ENCODE measurements at places on chromosomes 6 and 20.

- DNase-seq, result no peak
These were observed 140.6 kb upstream of the SCGN start for GRCh38 chr6:25511376-25511775.

GRCh38 chr6:142671791-142672190, 273.2 kb downstream of the HIVEP2 start:
- DNase-seq, result no peak

GRCh38 chr6:46218457-46218856, 47.7 kb upstream of the ENPP5 start:
- DNase-seq, result no peak

- DNase-seq, result no peak
These were observed 38.9 kb upstream of the KCNB1 start for GRCh38 chr20:49521356-49521755.

- DNase-seq, result no peak
These were observed 499.1 kb upstream of the MAN1A1 start for GRCh38 chr6:119848696-119849095.

- no peak for DNase-seq
These were observed 31.2 kb downstream of the TTLL9 start for GRCh38 chr20:31901615-31902014.

DNA sequence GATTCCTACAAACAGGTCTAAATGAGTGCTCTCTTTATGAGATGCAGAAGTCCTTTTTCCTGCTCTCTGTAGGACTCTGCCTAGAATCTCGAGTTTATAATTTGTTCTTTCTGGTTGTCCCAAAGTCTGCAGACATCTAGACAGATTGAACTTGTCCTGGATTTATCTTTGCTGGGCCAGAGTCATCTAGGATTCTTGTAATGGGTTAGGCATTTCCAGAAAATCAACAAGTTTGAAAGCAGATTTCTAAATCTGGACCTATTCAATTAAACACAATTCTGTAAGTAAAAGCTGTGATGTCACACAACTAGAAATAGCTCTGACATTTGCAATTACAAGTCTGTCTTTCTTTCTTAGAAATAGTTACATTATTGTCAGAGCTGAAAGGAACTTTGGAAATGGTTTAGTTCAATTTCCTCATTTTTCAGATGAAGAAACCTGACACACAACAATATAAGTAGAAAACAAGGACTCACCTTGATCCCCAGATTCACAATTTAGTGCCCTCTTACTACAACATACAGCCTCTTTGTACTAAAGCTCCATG, 4.2 kb upstream of the RSPO3 start:
- DNase-seq, result no peak

DNA sequence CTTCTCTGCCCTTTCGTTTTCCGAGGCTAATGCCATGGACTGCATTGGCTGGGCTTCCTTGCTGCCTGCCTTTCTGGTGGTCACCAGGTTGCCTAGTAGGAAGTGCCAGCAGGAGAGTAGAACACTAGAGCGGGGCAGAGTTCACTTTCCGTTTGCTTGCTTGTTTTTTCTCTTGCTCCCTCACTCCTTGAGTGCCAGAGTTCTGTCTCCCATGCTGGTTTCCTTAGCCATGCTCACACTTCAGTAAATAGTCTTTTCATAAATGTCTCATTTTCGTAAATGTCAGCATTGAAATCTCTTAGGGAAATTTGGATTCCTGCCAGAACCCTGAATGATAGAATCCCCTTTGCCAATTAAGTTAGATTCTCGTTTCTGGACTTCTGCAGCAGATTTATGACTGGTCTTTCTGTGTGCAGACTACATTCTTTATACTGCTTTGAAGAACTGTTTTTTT, 63.9 kb downstream of the FAM83B start:
- DNase-seq, result no peak

DNA sequence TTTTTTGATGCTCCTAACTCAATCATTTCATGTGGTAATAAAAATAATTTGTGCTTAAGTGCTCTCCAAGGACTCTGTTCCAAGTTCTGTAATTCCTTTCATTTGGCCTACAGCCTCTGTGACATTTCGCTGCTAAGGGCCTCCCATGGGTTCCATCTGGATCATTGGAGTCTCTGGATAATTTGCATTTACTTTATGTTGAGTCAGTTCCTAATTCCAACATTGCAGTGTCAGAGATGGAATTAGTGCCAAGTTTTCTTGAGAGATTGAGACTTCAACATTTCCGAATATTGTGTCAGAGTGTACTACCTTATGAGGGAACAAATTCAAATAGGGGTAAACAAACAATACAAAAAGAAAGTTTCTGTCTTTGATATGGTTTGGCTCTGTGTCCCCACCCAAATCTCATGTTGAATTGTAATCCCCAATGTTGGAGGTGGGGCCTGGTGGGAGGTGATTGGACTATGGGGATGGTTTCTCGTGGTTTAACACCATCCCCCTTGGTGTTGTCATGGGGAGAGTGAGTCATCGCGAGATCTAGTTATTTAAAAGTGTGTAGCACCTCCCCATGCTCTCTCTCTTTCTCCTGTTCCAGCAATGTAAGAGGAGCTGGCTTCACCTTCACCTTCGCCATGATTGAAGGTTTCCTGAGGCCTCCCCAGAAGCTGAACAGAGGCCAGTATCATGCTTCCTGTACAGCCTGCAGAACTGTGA, 244.1 kb upstream of the TBX18 start:
- no peak for DNase-seq

DNA sequence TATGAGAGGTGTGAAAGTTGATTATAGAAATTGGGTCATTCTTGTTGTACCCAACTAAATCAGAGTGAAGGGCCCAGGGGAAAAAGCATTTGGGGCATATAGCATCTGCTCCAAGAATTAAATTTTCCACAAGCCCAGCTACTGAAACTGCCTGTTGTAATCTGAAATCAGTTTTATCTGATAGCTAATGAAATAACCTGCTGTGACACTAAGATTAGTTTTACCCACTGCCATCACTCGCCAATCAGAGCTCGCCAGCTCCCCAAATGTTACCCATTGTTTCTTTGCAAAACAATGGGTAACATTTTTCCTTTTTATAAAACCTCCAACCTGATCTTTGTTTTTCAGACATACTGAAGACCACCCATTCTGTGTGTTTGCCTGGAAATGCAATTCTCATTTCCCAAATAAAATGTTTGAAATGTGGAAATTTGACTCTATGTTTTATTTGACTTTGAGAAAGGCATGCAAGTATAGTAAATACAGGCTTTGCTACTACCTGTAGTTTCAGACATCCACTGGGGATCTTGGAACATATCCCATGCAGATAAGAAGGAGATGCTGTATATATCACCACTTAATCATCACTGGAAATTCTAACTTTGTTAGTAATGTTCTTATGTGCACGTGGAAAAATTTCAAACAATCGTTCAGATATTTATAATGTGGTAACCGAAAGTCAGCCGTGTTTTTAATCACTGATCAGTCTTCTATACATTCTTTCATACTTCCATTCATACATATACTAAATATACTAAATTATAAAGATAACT, 6.3 kb upstream of the AHI1 start:
- no peak for DNase-seq

- DNase-seq, result no peak
These were observed 315.9 kb upstream of the KCNQ5 start for GRCh38 chr6:72305971-72306370.

DNA sequence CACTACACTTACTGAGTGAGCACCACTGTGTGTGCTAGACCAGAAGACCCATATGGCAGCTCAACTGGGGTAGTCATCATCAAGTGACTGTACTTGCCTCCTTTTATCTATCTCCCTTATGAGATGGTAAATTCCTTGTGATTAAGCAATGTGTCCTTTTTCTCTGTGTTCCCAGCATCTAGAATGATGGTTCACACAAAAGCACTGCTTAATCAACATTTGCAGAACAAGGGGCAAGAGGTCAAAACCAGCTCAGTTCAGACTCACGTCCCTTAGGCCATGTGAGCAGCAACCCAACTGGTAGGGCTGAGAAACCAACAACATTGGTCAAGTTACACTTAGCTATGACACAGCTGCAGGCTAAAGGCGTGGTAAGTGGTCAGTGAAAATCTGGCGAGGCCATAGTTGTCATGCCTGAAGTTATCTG, 10.0 kb downstream of the TRAM2 start:
- no peak for DNase-seq
